ENCODE measurements at places on chromosomes 1 and 21.

GRCh38 chr1:24963943-24964693, 34.0 kb upstream of the RUNX3 start:
- no peak for DNase-seq

DNA sequence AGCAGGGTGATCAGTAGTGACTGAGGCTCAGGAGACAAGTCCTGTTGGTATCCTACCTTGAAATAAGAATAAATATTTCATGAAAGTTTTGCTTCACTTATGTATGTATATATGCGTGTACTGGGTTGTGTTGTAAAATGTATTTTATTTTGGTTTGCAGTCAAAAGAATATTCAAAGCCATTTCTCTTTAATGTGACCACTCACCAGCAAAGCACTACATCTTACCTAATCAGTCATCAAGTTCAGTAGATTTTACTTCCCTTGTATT, 11.0 kb downstream of the SCP2 start:
- DNase-seq: no peak

DNA sequence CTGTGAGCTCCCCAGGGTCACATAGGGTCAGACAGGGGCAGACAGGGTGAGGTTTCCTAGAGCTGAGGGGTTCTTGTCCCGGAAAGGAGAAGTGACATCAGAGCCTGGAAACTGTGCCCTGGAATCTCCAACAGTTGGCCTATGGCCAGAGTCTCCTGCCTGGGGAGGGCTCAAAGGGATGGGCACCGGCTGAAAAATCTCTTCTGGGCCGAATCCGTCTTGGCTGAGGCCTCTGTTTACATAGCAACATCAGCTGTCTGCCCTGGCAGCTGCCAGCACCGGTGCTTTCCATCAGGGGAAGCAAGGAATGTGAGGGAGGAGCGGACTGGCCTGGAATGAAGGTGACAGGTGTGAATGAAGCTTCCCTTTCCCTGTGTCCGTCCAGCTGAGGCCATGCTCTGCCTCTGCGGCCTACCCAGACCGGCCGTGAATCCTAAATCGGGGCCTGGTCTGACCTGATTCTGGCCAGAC, 30.7 kb downstream of the VASH2 start:
- peak; percentile 26 for DNase-seq

GRCh38 chr1:172699111-172699510, 40.2 kb downstream of the FASLG start:
- no peak for DNase-seq

GRCh38 chr21:40567501-40567900, 279.5 kb downstream of the DSCAM start:
- DNase-seq: no peak

- DNase-seq: no peak
Measured at GRCh38 chr1:71577451-71578131, 496.8 kb upstream of the ZRANB2 start.

DNA sequence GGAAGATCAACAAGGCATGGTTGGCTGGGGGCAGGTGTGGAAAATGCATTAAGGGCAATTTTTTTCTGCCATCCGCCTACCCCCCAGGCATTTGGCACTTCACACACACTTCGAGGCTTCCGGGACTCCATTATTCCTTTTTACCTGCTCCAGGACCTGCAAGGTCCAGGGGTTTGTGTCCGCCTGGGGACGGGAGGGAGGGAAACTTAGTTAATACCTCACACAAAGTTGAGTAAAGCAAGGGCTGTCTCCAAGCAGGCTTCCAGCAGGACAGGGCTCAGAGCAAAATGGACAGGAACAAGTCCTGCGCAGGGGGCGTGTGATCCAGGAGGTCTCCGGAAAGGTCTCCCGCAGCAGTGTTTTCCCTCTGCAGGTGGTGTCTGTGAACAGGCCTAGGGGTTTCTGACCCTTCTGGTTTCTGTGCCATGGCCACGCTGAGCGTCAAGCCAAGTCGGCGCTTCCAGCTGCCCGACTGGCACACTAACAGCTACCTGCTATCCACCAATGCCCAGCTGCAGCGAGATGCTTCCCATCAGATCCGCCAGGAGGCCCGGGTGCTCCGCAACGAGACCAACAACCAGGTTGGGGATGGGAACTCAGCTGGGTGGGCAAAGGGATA, 712 bp downstream of the TEKT2 start:
- DNase-seq: no peak

DNA sequence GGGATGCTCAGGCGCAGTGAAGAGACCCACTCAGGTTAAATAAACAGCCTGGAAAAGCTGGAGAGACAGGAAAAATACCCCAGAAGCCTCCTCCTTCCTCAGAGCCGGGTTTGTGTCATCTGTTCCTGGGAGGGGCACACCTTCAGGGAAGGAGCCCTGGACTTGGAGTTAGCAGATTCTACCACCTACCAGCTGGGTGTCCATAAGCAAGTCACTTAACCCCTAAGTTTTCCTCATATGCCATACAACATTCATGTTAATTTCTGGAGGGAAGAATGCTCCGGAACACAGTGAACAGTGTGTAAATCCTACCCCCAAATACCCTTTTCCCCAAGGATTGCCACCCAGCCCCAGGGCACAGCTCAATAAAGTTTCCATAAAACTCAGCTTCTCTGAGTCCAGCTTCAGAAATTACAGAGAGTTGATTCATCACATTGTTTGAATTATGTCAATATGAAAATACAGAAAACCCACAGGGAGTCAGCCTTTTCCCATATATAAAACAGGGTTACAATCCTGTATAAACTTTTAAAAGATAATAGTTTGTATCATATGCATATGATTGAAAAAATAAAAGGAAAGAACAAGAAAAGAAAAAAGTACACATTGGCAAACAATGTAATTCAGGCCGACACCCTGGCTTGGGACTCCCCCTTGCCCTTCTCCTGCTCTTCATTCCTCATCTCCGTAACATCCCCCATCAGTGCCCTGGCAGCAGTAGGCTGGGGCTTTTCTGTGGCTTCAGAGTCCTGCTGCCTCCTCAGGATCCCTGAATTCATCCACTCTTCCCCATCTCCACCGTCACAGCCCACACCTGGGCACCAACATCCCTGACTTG, 291.8 kb upstream of the USP24 start:
- no peak for DNase-seq

GRCh38 chr1:170518965-170519364, 13.0 kb upstream of the GORAB start:
- no peak for DNase-seq

GRCh38 chr1:156368889-156369684, at the start of gene RHBG:
RHBG (plus strand) TSS chr1:156369211; CDS start chr1:156369250, 39 bp downstream.
- no peak for DNase-seq

DNA sequence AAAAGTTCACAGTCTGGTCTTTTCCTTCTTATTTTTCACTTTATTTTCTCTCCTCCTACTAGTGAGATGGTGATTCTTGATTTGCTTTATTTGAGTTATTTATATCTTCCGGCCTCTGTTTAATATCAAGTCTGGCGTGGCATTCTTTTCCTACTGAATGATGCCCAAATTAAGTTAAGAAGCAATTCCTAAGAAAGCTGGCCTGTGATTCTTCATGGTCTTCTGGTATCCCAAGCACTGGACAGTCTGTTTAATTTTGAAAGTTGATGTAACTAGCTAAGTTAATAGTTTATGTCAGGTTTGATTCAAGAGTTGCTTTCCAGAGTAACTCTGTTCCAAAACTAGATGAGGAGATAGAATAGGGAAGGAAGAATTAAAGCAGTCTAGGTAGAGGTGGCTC, 9.2 kb upstream of the ENAH start:
- DNase-seq: no peak

DNA sequence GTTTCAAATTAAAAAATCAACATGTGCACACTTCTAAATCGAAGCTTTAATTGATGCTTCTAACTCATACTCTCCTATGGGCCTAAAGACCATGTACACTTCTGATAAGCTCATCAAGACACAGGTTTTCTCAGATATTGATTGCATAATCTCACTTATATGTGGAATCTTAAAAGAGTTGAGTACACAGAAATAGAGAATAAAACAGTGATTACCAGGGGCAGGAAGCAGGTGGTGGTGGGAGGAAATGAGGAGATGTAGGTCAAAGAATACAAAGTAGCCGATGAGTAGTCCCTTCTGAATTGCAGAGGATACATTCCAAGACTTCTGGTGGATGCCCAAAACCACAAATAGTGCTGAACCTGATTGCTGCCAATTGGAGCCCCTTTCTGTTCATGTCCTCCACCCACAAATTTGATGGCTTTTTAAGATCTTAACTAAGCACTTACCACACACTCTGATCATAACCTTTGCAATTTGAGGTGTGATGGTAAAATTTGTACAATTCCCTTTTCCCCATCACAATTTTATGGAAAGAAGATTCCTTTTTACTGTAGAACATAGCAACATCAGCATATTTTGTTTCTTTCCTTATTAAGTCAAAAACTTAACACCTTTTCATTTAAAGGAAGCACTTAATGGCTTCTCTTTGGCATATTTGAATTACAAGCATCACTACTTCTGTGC, 3.3 kb upstream of the CD1B start:
- DNase-seq: no peak

DNA sequence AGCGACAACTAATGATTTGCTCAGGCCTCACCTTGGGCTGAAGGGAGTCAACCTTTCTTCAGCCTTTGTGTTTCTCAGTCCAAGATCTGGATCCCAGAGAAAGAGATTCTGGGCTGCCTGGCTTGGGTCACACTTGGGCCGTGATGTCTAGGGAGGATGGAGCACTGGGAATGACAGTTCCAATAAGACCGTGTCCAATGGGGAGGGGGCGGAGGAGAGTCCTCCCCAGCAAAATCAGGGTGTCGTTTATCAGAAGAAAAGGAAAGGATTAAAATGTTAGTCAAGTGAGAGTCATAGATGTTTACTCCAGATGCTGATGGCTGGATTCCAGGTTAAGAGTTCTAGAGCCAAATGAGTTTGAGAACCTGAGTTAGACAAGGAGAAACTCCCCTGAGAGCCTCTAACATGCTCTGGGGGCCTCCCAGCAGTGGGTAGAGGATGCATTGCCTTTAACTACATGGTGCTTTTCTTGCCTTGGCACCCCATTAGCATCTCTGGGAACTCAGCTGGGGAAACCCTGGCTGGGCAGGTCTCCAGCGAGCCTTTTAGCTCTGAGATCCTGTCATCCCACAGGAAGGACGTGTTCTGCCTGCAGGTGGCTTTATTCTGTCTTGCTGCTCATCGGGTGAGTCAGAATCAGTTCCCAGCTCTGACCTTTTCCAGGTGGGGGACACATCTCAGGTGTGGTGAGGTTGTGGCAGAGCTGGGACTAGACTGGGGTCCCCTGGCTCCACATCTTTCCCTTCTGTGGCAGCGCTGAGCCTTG, 22.2 kb downstream of the NIPAL3 start:
- DNase-seq: no peak

DNA sequence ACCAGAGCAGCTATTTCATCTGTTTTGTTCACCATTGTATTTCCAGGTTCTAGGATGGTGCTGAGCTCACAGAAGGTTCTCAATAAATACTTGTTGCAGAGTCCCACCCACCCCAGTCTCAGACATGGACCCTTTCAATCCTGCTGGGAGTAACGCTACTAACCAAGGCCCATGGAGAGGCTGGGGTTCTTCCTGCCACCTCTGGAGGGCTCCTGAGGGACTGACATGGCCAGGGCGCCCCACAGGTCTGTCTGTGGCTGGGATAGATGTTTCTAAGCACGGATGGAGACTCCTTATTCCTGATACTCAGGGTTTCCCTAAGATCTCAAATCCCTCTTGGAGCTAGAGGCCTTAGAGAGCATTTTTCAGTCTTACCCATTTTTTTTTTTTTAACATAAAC, 87.4 kb downstream of the EPHB2 start:
- DNase-seq: no peak

DNA sequence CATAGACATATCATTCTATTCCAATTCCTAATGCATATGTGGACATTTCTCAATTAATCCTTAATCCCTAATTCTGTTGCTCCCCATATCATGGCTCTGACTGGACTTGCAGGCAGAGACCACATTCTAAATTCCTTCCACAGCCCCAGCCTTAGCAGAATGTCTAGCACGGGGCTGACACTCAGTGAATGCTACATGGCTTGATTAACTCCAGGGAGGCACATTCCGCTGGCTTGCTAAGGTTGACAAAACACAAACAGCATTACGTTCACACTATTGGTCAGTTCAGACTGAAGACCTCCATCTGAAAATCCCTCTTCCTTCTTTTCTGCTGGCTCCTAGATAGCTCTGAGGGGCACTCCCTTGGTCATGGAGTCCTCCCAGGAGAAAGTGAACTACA, 119.4 kb downstream of the ASTN1 start:
- DNase-seq: no peak

GRCh38 chr1:210978974-210979354, 155.0 kb downstream of the KCNH1 start:
- no peak for DNase-seq

DNA sequence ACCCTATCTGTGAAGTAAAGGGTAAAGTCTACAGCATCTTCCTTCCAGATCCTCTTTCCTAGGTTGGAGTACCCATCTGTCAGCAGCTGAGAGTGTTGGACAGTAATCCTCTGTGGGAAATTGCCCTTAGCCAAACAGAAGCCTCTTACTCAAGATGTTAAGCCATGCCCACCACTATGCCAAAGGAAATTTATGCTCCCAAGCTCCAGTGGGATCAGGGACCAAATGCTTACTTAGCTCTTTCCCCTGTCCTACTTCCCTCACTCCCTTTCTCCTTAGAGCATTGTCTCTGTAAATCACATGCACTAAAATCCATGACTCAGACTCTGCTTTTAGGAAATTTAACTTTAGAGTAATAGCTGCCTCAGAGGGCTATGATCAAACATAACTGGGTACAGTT, 254.0 kb downstream of the BRINP2 start:
- DNase-seq: no peak

GRCh38 chr1:230377851-230378250, 48.3 kb downstream of the PGBD5 start:
- DNase-seq: no peak

- DNase-seq: no peak
Measured at GRCh38 chr1:117070124-117070523, 10.0 kb downstream of the TTF2 start.

DNA sequence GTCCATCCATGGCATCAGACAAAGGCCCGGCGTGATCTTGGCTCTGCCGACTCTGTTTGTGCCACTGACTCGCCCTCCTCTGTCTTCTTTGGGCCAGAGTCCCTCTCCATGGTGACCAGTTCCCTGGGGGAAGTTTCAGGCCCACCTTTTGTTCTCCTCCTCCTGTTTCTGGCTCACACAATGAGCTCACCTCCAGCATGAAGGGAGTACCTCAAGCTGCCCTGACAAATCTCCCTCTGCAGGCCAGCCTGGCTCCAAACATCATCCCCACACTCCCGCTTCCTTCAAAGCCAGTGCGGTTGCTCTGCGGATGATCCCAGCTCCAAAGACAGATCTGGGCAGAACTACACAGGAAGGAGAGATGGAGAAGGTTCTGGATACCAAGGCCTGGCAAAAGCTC, 576.6 kb downstream of the NPHP4 start:
- DNase-seq: no peak

DNA sequence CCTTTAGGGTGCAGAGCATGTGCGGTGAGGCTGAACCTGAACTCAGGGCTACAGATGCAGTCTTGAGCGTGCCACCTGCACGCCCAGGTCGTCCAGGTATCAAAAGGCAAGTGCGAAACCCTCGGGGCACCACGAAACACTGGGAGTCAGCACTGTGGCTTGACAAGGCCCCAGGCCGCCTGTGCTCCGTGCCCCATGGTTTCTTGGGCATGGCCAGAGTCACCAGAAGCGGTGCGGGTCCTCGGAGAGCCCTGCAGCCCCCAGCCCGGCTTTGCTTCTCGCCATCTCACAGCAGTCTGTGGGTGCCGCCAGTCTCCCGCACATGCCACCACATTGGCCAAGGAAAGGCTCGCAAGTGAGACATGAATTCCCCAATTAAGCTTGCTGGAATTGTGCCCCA, 117.3 kb downstream of the PGBD5 start:
- DNase-seq: no peak

Measured in anterior cingulate cortex (tissue), 58 donors.